ENCODE measurements at places on chromosomes 13 and 19. TPM values are rescaled to one million over a fixed set of nuclear protein-coding genes. Genes with fewer than 3 reads are reported as not detected.

The DAND5 gene
- 0.06 TPM for polyA plus RNA-seq

GRCh38 chr13:29260684-29261083 is 334.8 kb downstream of the SLC7A1 start:
- no peak for DNase-seq

The SIGLEC5 gene
- polyA plus RNA-seq = 0.18 TPM

DNA sequence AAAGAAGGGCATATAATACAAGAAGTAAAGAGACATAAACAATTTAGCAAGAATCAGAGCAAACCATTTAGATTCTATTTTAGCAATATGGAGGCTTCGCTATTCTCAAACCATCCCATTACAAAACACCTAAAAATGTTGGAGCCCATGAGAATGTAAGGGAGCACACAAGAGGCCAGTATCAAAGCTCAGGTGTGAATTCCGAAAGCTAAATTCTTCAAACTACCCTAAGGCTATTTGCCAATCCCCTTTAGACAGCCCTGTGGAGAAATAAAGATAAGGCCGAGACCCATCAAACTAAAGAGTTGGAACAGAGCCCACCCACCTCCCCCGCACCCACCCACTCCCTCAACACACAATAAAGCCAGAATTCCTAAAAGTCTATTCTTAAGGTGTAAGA is 210.8 kb upstream of the MAB21L1 start:
- no peak for DNase-seq

The JAK3 gene
- 9.9 TPM for polyA plus RNA-seq

The NR2F6 gene
- 61.1 TPM for polyA plus RNA-seq

GRCh38 chr13:97961340-97961739 is 7.9 kb downstream of the IPO5 start:
- no peak for DNase-seq

GRCh38 chr19:29610213-29610573 is 4.1 kb downstream of the POP4 start:
- DNase-seq = no peak

DNA sequence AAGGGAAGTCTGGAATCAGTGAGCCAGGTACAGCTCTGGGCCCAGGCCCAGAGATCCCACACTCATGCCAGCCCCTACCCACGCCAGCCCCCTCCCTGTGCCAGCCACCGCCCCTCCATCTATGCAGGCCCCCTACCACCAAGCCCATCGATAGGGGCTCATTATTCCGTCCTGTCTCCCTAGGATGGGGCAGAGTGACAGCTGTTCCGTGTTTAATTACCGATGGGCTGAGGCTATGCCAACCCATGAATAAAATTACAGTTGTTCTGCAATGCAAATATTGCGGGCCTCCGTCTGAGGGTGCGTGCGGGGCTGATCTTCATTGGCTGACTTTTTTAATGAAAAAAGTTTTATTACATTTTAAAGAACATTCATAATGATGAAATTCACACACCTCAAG is 35.6 kb upstream of the PEPD start:
- DNase-seq = no peak

The HCST gene
- polyA plus RNA-seq = 11.1 TPM

The EDNRB gene
- 82.1 TPM for polyA plus RNA-seq

GRCh38 chr13:39563470-39563735 is 39.6 kb downstream of the LHFPL6 start:
- DNase-seq = no peak

DNA sequence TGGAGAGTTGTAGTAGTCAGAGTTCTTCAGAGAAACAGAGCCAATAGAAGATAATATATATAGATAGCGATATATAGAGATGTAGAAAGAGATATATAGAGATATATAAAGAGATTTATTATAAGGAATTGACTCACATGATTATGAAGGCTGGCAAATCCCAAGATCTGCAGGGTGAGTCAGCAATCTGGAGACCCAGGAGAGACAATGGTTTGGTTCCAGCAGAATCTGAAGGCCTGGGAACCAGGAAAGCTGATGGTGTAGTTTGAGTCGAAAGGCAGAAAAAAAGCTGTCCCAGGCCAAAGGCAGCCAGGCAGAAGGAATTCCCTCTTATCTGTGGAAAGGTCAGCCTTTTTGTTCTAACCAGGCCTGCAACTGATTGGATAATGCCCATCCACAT is 194.1 kb downstream of the NUFIP1 start:
- no peak for DNase-seq

DNA sequence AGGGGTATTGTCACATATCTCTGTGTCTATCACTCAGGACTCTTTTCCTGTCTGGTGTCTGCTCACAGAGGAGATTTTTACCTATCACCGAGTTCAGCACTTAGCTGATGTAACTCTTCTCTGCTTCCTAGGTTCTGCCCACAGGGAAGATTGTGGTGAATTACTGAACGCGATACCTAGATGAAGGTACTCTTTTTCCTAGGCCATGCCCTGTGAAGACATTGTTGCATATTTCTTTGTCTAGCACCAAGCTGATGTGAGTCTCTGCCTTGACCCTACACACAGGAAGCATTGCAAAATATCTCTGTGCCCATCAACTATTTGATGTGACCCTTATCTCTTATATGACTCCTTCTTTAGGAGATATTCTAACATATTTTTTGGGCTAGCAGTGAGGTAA is 72.1 kb upstream of the ZNF43 start:
- DNase-seq = no peak

GRCh38 chr19:14412324-14412995 is 6.7 kb downstream of the DDX39A start:
- DNase-seq = no peak

DNA sequence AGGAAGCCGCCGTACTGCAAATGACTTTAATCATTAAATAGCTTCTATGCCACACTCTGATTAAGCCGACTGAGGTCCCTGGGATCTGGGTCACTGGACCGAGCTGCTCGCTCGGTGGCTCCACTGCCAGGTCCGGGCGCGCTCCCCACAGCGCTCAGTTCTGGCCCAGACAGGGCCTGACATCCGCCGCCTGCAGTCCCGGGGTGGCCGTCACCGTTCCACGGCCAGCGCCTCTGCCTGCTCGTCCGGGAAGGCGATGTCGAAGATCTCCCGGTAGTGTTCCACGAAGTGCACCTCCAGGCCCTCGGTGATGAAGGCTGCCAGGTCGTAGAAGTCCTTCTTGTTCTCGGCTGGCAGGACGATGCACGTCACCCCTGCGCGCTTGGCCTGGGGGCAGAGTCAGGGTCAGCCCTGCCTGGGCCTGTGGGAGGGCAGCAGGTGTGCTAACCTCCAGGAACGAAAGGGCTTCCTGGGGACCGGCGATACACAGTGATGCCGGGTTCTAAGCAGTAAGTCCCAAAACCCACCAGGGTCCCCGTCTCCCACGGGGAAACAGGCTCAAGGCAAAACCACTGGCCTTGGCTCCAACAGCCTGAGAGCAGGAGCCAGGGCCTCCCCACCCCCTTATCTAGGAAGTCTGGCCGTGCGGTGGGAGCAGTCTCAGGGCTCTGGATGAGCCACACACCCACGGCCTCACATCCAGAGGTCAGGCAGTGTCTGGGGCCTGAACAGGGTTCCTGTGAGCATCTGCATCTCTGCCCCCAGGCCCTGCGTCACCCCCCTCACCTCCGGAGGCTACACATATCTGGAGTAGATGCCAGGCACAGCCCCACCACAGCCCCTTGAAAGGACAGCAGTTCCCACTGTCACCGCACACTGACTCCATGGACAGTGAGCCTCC is 2.0 kb downstream of the RPL36 start:
- DNase-seq = no peak

DNA sequence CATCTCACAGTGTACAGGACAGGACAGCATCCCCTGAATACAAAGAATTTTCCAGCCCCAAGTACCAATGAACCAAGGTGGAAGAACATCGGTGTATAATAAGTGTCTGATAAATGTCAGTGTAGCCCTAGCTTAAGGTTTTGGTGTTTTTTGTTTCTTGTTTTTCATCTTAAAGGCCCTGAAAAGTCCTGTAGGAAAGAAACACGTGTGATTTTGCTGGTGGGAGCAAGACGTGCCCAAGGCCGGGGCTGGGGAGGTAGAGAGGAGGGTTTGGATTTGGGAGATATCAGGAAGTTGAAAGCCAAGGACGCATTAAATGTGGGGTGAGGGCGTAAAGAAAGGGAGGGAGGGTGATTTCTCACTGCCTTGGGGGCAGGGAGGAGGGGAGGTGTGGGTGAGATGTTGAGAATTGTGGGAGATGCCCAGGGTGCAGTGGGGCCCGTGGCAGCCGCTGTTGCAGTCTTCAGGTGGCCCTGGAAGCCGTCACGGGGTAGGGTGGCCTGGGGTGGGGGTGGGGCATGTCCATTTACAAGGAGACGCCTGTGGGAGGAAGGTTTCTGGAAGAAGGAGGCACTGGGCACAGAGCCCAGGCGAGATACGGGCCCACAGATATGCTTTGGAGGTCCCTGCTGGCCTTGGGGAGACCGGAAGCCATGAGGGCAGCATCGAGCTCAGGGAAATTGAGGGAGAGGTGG is 6.7 kb downstream of the CAMSAP3 start:
- DNase-seq = no peak

The PLVAP gene
- polyA plus RNA-seq = 35.6 TPM

- DNase-seq = no peak
These were observed 2.5 kb downstream of the ATP4B start for GRCh38 chr13:113655346-113656002.

The NEK5 gene
- 2.3 TPM for polyA plus RNA-seq

GRCh38 chr13:50119591-50119990 is 104.3 kb downstream of the KCNRG start:
- DNase-seq = no peak

The FBL gene
- polyA plus RNA-seq = 226 TPM

- DNase-seq = no peak
These were observed 42.0 kb downstream of the KLF2 start for GRCh38 chr19:16366433-16367260.

DNA sequence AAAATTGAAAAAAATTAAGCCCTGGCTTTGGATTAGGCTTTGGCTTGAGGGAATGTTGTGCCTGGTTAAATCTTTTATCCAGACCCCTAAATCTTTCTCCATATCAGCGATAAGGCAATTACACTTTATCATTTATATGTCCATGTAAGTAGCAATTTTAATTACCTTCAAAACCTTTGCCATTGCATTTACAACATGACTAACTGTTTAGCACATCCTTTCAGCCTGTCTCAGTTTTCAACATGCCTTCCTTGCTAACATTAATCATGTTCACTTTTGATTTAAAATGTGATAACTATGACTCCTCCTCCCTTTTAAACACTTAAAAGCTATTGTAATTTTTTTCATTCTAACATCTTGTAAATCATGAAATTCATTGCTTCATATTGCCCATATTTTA is 583.7 kb downstream of the SLITRK1 start:
- DNase-seq = no peak

The CABP5 gene
- polyA plus RNA-seq = not detected

DNA sequence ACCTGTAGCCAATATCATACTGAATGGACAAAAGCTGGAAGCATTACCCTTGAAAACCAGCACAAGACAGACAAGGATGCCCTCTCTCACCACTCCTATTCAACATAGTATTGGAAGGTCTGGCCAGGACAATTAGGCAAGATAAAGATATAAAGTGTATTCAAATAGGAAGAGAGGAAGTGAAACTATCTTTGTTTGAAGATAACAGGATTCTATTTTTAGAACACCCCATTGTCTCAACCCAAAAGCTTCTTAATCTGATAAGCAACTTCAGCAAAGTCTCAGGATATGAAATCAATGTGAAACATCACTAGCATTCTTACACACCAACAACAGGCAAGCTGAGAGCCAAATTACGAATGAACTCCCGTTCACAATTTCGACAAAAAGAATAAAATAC is 17.8 kb upstream of the CCNA1 start:
- DNase-seq = no peak

GRCh38 chr13:91406619-91407018 is 8.2 kb downstream of the GPC5 start:
- DNase-seq = no peak

DNA sequence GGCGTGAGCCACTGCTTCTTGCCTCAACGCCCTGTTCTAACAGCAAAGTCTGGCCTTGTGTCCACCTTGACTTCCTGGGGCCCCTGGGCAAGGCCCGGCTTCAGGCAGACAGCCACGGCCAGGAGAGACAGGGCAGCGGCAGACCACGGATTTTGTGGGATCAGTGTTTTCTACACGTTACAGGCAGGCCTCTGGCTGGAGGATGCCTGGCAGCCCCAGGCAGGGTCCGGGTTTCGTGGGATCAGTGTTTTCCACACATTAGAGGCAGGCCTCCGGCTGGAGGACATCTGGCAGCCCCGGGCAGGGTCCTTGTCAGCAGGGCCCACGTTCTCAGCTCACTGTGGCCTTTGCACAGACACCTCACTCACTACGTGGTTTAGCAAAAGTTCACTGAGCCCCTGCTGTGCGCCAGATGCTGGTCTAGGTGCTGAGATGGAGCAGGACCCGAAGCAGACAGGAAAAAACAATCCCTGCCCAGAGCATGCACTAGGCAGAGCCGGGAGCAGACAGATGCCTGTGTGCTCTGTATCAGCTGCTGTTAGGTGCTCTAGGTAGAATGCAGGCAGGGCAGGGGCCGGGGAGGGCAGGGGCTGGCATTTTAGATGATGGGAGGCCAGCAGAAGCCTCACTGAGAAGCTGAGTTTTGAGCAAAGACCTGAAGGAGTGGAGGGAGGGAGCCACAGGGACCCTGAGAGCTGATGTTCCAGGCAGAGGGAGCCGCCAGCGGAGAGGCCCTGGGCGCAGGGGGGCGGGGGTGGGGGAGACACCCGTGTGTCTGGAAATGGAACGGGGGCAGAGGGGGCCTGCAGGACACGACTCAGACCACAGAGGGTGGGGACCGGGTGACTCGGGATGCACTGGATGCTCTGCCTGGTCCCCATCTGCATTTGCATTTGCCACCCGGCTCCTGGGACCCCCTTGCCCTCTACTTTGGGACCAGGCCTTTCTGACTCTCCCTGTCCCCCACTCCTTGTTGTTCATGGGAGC is 25.0 kb upstream of the NCCRP1 start:
- DNase-seq = no peak

GRCh38 chr13:47036294-47037008 is 139.6 kb upstream of the HTR2A start:
- DNase-seq = no peak

The IQCN gene
- polyA plus RNA-seq = 5.5 TPM

- DNase-seq = no peak
These were observed 78.2 kb downstream of the SHISA2 start for GRCh38 chr13:25973576-25973975.

- DNase-seq = no peak
These were observed 3.9 kb downstream of the RPL28 start for GRCh38 chr19:55389386-55390317.

The ECSIT gene
- 43.2 TPM for polyA plus RNA-seq

GRCh38 chr13:112443191-112443994 is 67.2 kb downstream of the SPACA7 start:
- DNase-seq = no peak

DNA sequence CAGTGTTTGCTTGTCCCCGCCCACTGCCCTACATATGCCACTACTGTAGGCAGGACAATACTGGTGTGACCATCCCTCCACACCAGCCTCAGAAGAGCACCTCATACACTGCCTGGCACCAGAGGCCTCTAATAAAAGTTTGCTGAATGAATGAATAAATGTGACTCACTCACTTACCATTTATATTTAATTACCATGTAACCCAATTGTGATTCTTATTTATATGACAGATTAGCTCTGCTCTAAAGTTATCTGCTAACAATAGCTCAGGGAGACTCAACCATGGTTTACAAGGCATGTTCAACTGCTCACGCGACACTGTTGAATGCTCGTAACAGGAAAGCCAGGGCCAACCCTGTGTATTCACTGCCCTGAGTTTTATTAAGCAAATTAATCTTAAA is 66.0 kb upstream of the DOCK9 start:
- no peak for DNase-seq

All from large intestine (tissue), 12 donors.